ENCODE measurements at places on chromosomes 12 and 14. TPM values are rescaled to one million over a fixed set of nuclear protein-coding genes. Genes with fewer than 3 reads are reported as not detected.

GRCh38 chr12:112656141-112656540 is 135.4 kb upstream of the RPH3A start:
- no peak for DNase-seq

DNA sequence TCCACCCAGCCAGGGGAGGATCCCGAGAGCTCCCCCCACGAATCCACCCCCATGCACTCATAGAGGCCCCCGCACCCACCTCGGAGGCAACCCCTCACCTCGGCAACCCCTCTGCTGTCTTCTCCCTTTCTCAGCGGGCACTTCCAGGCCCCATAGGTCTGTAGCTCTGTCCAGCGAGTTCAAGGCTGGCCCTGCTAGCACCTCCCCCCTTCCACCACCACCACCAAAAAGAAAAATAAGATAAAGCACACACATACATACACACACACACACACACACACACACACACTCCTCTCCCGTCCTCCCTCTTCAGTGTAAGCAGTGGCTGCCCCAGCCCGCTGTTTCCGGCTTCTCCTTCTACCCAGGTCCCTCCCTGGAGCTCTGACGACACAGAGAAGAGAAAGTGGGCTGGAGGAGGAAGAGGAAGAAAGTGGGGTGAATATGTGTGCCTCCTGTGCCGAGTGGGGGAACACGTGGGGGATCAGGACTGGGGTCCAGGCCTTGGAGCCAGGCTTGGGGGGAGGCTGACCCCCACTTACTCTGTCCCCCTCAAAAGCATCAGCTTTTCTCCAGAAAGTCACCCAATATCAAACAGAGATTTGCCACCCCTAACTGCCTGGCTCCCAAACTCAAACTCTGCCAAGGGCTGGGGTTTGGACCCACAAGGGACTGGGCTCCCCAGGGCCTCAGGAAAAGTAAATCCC is at the start of gene STAT6:
Gene STAT6, minus strand, starts transcription at position 332 of the 704 bp plus-strand sequence. CDS start 3,084 bp downstream, outside the sequence.
- DNase-seq, result peak; percentile 92

DNA sequence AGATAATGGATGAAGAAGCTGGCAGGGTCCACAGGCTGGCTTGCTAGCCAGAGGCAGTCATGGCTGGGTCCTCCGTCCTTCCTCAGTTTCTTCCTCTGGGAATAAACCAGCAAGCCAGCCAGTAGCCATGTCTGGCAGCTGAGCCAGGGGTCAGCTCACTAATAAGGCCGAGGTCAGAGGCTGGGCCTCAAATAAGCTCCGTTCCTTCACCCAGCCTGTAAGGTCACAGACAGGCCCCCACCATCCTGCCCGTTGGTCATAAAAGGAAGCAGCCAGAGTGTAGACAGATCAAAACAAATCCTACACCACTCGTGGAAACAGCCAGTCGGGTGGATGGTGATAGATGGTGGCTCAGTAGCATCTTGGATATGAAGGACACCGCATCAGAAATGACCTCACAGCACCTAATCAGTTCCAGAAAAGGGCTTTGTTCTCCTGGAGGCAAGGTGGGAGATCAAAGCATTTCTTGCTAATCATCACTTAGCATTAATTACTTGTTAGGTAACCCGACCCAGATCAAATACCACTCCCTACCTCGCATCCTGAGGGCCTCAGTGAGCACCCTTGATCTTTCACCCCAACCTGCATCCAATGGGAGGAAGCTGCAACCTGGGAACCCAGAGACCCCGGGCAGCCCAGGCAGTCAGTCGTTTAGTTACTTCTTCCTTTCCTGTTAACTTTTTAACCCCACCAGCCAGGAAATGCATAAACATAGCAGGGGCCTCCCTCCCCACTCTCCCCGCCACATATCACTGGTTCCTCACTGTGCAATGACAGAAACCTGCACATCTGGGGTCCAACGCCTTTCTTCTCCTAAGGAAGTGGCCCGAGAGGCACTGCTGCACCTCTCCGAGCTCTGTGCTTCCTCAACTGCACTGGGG is 90.2 kb downstream of the KDM2B start:
- DNase-seq, result peak; percentile 47

DNA sequence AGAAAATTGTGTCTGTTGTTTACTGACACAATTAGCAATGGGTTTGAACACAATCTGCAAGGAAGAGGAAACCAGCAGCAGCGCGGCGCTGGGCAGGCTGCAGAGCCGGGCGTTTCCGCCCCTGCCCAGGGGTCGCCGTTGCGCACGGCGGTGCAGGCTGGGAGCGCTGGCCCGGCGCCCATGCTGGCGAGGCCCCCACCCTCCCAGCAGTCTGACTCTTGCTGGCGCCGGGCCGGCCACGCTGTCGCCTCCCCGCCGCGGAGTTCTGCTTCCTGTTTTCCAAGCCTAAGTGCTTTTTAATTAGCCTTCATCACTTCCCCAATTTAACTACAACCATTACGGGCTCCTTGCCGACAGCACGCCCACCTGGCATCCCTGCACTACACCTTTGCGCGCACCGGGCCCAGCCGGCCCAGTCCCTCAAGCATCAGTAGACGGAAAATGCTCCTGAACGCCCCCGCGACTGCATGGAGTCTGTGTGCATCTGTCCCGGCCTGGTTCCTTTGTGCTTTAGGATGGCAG is 212.1 kb downstream of the GXYLT1 start:
- DNase-seq, result peak; percentile 65

DNA sequence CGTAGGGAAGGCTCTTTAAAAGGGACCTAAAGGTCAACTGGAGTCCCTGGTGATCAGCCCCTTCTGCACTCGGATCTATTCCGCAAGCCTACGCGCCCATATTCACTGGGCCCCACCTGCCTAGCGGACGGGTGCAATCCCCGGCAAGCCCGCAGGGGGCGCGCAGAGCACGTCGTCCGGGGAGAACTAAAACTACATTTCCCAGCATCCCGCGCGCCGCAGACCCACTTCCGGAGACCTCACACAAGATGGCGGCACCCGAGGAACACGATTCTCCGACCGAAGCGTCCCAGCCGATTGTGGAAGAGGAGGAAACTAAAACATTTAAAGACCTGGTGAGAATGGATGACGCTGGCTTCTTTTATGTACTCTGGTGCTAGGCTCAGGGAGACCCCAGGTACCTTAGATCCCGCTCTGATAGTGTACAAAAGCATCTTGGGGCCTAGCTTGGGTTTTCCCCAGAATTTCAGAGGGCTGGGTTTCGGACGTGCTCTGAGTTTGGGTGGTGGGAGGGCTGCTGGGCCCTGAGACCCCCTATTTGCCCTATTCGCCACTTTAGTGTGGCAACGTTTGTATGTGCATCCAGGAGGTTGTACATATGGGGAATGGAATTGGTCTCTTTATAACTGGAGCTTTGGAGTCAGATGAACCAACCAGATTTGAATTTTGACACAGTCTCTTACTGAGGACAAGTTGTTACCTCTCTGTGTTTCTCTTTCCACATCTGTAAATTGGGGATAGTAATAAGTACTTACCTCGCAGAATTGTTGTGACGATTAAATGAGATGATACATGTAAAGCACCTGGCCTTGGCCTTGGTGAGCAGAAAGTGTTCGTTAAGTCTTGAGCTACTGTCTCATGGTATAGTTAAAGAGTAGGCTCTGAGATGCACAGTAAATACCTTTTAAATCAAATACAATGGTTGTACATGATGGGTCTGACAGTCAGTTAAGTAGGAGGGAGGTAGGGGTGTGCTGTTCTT is at the start of gene DDX47:
Gene DDX47, plus strand, starts transcription at position 227 of the 982 bp plus-strand sequence. Its CDS starts 22 bp downstream, at position 249.
- peak; percentile 96 for DNase-seq

DNA sequence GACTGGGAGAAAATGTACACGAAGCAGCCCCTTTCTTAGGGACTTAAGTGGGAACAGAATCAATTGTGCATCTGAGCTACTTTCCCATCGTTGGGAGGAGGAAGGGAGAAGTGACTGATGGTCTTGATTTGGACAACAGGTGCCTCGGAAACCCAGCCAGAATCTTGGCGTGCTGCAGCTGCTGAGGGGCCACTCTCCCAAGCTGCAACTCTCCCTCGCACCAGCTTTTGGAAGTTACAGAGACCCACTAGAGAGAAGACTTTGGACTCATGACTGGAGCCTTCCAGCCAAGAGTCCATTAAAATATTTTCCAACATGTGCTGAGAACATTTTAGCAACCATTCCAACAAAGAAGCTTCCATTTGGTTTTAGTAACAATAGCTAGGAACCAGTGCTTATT is 52.3 kb downstream of the GNS start:
- no peak for DNase-seq

DNA sequence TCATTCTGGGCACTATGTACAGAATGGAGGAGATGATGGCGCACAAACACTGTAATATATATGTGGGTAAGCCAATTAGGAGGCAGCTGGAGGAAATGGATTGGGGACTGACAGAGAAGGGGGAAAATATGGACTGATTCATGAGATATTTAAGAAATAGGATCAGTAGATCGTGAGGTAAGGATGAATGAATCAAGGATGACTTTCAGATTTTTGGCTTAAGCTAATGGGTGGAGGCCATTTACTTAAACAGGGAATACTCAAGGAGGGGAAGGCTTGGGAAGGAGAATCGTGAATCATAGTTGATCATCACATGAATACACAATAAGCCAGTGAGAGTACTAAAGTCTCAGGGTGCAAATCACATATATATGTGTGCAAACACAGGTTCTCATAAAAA is 11.2 kb upstream of the GNPNAT1 start:
- no peak for DNase-seq

DNA sequence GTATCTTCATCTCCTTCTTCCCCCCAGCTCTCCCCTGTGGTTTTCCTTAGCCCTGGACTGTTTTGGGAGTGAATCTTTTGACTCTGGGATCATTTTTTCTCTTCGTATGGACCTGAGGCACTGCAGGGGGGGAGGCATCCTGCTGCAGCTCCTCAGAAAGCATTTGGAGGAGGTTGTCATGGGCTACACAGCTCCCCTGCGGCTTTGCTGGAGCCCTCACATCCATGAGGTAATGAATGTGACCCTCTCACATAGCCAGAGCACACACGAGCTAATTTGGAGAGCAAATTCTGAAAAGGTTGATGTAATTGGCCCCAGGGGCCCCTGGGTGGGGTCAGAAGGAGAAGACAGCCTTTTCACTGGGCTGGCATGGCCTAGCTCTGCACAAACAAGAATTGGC is 110.9 kb downstream of the PAH start:
- DNase-seq, result no peak

- DNase-seq, result no peak
Observed at GRCh38 chr14:56008150-56008549, 110.1 kb upstream of the PELI2 start.

DNA sequence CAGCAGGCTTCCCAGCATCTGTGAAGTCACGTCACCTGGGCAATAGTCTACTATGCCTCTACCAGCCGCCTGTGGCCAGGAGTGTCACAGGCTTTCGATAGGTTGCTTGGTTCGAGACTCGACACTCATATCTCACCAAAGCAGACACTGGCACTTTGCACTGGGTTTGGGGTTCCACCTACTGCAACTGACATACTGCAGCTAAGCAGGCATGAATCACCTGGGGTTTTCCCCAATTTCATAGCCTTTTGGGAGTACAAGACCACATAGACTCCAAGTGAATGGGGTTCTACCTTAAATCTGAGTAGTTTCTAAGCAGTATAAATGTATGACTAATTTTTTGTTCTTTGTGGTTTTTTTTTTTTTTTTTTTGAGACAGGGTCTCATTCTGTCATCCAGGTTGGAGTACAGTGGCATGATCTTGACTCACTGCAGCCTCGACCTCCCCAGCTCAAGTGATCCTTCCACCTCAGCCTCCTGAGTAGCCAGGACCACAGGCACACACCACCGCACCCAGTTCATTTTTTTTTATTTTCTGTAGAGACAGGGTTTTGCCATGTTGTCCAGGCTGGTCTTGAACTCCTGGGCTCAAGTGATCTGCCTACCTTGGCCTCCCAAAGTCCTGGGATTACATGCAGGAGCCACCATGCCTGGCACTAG is 32.1 kb downstream of the DMAC2L start:
- no peak for DNase-seq

GRCh38 chr14:76546426-76547221 is 170.7 kb downstream of the ESRRB start:
- peak; percentile 4 for DNase-seq

GRCh38 chr14:103184046-103184445 is 60.8 kb downstream of the TNFAIP2 start:
- DNase-seq, result no peak

DNA sequence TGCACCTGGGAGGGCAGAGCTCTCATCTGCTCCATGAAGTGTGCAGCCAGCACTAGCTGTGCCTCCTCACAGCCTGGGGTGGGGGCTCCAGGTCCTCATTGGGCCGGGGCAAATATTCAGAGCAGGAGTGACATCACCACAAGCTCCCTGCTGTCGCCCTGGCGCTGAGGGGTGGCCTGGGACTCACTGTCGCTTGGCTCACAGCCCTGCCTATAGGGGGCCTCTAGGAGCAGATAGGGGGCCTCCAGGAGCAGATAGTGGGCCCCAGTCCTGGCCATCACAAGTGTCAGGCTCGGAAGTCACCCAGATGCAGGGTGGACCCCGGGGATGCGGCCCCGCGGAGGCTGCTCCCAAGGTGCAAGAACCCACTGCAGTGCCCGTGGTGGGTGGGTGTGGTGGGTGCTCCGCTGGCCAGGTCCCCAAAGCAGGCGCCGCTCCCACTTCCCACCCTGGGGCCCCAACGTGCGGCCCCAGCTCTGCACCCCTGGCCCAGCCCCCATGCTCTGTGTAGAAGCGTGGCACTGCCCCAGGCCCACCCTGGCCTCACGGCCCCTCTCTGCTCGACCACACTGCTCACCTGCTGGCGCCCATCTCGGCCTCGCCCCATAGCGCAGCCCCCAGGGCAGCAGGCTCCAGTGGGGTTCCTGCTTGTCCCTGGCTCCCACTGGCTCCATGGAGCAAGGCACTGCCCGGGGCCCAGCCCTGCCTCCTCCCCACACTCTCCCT is 18.0 kb downstream of the SYNJ2BP start:
- DNase-seq, result no peak

- no peak for DNase-seq
Observed at GRCh38 chr14:94176808-94177207, 2.7 kb downstream of the PPP4R4 start.

- no peak for DNase-seq
Observed at GRCh38 chr12:113647048-113647447, 175.4 kb upstream of the LHX5 start.

GRCh38 chr12:121957861-121958515 is 39.6 kb downstream of the CFAP251 start:
- no peak for DNase-seq

DNA sequence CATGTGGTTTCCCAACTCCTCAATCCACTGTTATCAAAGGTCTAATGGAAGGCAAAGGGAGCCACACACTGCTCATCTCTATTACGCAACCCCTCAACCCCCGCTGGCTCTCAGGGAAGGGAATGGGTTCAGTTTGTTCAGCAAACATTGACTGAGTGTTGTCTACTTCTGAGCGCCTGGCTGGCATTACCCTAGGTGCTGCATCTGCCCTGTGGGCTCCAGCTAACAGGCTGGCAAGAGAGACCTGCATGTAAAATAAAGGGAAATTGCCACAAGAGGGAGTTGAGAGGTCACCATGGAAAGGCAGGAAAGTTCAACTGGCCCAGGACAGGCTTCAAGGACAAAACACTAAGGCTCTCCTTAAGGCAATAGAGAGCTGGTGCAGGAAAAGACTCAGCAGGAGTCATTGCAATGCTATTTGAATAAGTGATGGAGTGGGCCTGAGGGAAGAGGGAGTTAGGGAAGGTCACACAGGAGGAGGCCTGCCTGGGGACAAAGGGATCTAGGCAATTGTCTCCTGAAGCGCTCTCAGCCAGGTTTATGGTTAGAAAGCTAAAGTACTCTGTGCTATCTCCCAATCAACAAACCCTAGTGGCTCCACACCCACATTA is 5.5 kb upstream of the ZNF740 start:
- DNase-seq, result no peak

- no peak for DNase-seq
Observed at GRCh38 chr12:93008044-93008778, 79.1 kb upstream of the EEA1 start.

The DTX1 gene
- total RNA-seq, result 47.8 TPM

The MYH6 gene
- not detected for total RNA-seq

The PRH2 gene
- not detected for total RNA-seq

The BMP4 gene
- not detected for total RNA-seq

The CMA1 gene
- total RNA-seq, result not detected

The SDR9C7 gene
- not detected for total RNA-seq

The MYF5 gene
- total RNA-seq, result not detected
